ENCODE measurements at places on chromosomes 1 and 21.

DNA sequence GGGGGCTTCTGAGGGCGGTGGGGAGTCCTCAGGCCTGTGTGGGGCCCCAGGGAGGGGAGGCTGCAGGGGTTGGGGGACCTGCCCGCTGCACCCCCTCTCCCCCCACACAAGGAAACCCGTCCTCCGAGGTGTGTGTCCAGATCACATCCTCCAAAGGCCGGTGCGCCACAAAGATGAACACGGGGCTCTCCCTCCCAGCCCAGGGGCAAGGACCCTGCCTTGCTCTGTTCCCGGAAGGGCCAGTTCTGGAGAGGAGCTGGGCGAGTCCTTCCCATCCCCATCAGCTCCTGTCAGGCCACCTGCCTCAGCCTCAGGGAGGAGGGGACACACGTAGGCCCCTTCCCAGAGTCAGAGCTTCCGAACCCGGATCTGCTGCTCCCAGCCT, 2.5 kb upstream of the TTLL10 start:
- no peak for DNase-seq

DNA sequence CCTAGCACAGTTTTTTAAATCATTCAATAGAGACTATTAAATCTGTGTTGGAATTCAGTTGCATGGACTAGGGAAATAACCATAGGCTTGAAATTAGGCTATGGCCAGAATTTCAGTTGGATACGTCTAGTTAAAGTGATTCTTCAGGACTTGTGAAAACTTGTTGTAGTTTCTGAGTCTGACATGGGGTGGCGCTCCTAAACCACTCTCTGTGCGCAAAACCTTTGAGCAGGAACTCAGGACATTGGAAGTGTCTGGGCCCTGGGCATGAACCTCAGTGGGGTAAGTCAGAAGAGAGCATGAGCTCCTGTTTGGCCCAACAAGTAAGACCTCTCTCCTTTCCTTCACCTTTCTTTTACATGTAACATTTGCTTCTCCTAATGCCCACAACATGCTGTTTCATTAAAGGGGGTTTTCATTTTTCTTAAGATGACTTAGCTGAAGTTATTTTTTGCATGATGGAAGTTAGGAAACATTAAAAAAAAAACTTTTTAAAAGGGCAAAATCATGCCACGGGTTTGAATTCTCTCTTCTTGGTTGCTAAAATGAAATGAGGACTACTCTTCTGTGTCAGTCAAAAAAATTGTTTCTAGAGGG, 17.1 kb upstream of the CCDC190 start:
- peak; percentile 80 for DNase-seq

GRCh38 chr1:239321877-239322276, 64.5 kb upstream of the CHRM3 start:
- no peak for DNase-seq

DNA sequence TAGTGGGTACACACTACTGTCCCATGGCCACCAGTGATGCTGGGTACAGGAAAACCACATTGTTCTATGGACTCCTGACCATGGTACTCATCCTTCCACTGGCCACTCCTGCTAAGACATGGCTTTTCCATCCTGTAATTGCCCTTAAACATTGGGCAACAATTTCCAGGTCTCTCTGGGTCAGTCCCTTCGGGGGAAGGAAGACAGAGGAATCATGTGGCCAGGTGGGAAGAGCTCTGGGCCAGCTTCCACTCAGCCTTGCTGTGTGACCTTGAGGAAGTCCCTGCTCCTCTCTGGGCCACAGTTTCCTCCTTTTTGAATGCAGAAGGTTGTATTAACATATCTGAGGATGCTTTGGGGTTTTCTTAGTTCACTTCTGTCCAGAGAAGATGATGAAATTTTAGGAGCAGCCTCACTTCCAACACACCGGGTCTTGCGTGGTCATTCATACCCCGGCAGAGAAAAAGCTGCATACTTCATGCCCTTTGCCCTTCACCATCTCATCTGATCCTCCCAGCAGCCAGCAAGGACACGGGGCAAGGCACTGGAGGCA, 50.8 kb downstream of the SRRM1 start:
- no peak for DNase-seq

- DNase-seq: no peak
Measured at GRCh38 chr1:1582585-1583346, 8.1 kb upstream of the SSU72 start.

- DNase-seq: no peak
Measured at GRCh38 chr21:20642681-20643080, 355.5 kb upstream of the NCAM2 start.

Data from NAMALWA (cell line).